Islet precursor cell (in vitro differentiated cells): ENCODE measurements at places on chromosomes 7 and 10.

- DNase-seq = no peak
These were observed 36.6 kb downstream of the MICALL2 start for GRCh38 chr7:1422512-1423263.

DNA sequence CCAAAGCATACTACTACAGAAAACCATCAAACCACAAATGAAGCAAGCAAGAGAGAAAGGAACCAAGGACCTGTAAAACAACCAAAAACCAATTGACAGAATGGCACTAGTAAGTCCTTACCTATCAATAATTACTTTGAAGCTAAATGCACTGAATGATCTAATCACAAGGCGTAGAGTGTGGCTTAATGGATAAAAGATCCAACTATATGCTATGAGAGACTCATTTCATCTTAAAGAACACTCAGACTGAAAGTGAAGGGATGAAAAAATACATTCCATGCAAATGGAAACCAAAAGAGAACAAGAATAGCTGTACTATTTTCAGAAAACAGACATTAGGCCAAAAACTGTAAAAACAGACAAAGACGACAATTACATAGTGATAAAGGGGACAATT is 70.7 kb downstream of the CRPPA start:
- DNase-seq = no peak

- DNase-seq = no peak
These were observed 277.4 kb downstream of the PARD3 start for GRCh38 chr10:34537629-34538231.

DNA sequence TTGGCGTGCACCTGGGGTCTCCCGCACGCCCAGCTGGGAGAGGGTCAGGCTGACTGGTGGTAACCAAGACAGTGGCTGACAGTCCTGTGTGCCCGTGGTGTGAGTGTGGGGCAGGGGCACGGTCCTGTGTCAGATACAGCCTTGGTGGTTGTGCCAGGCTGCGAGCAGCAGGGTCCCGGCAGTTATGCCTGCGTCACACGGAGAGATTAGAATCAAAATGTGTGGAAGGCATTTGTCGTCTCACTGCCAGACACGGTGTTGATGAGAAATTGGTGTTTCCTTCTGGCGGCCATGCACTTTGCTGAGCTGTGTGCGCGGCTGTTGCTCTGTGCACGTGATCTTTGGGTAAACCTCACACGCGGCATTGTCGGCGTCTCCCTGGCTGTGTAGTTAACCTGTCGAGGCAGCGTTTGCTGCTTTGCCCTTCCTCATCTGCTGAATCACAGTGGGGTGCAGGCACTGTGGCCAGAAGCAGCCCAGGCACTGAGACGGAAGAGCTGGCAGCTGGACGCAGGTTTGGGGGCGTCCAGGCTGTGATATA is 87.7 kb downstream of the NKX6-2 start:
- DNase-seq = no peak

DNA sequence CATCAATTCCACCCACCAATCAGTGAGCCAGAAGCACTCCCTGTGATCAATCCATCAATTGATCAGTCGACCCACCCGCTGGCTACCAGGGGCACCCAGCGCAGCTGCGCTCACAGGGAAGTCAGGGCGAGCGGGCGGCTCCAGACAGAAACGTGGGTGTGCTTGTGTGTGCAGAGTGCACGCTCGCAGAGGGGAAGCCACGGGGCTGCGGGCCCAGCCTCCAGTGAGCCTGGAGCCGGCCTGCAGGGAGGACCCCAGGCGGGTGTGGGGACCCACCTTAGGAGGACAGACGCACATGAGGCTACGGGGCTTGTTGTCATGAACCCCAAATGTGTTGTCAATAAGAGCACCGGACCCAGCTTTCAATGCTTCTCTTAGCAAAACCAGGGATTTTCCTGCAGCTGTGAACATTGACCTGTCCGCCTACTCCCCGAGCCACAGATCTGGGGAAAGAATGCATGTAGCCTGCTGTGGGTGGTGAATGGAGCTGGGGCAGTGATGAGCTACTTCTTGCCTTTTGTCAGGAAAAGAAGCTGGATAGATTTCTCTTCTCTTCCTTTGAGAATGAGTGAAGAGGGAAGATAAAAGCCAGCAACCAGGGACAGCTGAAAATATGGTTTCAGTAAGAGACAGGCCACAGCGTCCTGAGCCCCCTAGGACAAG is 497.8 kb downstream of the DNAJB6 start:
- no peak for DNase-seq

GRCh38 chr10:110512461-110513187 is 14.9 kb downstream of the DUSP5 start:
- peak; percentile 66 for DNase-seq

DNA sequence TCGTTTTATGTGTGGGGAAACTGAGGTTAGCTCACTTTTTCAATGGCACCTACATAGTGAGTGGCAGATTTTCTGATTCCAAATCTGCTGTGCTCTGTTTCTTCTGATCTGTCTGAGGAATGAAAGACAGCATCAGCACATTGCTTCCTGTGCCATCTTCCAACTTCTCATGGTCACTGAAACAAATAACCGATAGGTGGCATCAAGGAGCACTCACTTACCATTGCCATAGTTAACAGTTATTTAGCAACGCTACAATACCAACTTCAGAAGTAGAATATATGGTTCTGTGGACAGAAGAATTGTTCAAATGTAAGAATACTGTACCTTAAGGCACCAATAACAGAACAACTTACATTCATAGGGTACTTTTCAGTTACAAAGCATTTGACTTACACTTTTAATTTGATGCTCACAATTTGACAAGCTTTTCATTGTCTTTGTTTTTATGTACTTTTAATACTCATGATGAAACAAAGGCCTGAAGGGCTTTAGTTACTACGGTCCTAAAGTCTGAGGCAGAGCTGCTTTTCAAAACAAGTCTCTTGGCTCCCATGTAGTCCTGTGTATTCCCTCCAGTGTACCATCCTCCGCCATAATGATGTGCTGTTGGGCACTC is 228.9 kb upstream of the TCF7L2 start:
- no peak for DNase-seq

DNA sequence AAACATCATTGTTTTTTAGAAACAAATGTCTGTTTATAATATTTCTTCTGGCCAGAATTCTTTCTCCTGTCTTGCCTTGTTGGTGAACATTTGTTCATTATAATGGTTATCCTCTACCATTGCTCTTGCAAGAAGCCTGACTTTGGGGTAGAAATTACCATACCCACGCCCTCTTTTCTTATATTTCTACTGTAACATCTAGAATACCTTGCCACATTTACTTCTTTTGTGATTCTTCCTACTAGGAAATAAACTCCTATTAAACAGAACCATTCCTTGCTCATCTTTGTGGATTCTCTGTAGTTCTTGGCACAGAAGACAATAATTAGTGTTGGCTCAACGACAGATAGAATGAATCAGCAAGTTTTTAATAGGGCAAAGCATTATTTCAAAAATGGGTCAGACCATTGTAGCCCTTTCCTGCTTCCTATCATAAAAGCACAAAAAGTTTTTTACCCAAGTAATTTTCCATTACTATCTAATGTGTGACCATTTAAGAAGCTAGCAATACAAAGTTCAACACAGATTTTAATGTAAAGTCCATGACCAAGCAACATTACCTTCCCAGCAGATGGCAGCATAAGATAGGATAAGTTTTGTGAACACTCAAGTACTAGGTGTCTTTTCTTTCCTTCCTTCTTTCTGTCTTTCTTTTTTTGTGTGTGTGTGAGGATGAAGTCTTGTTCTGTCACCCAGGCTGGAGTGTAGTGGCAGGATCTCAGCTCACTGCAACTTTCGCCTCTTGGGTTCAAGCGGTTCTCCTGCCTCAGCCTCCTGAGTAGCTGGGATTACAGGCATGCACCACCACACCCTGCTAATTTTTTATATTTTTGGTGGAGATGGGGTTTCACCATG is 270.4 kb downstream of the HGF start:
- DNase-seq = no peak

- no peak for DNase-seq
These were observed 84.1 kb upstream of the INHBA start for GRCh38 chr7:41786944-41787343.

DNA sequence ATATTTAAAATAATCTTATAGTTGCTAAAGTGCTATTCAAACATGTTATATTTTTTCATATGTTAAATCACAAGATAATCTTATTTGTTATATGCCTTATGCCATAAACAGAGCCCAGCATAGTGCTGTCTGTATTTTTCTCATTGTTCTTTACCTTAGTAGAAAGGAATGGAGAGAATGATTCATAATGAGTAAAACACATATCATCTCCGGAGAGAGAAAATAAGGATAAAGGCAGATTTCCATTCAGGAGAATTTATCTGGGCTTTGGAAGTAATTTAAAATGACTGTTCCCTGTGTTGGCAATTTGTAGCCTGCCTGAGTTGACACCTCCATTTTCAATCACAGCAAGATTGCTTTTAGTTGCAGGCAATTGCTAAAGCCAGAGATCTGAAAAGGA is 30.2 kb downstream of the CHN2 start:
- no peak for DNase-seq

DNA sequence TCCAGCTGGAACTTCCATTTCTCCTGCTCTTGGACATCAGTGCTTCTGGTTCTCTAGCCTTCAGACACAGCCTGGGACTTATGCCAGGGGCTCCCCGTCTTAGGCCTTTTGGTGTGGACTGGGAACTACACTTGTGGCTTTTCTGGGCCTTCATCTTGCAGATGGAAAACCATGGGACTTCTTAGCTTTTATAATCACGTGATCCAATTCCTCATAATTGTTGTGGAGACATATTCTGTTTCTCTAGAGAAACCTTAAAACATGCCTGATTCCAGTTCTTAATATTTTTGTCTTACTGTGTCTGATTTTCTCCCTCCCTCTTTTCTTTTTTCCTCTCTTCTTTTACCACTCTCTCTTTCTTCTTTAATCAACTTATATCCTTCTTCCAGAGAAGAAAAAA is 224.2 kb upstream of the FOXP2 start:
- DNase-seq = no peak

GRCh38 chr7:116574025-116574822 is 49.4 kb downstream of the CAV1 start:
- DNase-seq = no peak

GRCh38 chr7:100130608-100131453 is 4.1 kb downstream of the MBLAC1 start:
- DNase-seq = peak; percentile 87

DNA sequence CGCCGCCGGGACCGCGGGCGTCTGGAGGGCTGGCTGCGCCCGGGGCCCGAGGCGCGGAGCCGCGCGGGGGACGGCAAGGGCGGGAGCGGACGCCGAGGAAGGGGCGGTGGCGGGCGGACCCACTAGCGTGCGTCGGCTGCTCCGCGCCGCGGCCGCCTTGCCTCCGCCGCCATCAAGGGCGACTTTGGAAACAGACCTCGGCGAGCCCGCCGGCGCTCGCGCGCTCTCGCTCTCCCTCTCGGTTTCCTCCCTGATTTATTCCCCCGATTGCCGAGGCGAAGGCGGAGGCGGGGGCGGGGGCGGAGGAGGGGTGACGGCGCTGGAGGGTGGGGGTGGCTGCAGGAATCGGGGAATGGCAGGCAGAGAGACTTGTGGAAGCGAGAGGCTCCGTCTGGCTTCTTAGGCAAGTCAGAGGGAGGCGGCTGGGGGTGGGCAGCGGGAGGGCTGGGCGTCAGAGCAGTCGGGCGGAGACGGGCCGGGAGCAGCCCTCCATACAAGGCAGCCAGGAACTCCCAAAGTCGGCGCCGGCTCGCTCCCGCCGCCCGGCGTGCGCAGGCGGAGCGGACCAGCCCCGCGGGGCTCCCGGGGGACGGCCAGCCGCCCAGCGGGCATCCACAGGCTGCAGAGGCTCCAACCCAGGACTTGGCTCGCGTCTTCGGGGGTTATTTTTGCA is at the start of gene CACNA2D1:
Gene CACNA2D1, minus strand, starts transcription at position 231 of the 673 bp plus-strand sequence.
- DNase-seq = peak; percentile 96

DNA sequence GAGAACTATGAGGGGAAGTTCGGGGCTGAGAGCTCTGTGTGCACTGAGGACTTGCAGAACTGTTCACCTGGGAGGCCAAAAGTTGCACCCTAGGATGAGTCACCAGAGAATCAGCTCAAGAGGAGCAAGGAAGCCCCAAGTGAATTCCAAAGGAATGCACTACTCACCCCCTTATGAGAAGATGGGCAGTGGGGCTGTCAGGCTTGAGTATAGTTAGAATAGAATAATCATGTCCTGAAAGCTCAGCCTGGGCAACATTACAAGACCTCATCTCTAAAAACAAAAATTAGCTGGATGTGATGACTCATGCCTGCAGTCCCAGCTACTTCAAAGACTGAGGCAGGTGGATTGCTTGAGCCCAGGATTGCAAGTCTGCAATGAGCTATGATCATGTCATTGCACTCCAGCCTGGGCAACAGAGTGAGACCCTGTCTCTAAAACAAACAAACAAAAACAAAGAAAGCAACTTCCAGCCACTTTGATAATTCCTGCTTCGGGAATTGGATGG is 30.0 kb downstream of the MAP3K8 start:
- peak; percentile 60 for DNase-seq

- DNase-seq = no peak
These were observed 25.9 kb upstream of the PTPRN2 start for GRCh38 chr7:158613481-158613880.

GRCh38 chr10:33223326-33224000 is 111.0 kb downstream of the NRP1 start:
- no peak for DNase-seq

- DNase-seq = no peak
These were observed 1171.6 kb downstream of the SORCS1 start for GRCh38 chr10:105992928-105993327.
